Activated naive CD4-positive, alpha-beta T cell (primary cell): ENCODE measurements at places on chromosomes 11 and 22.

- DNase-seq, result no peak
Observed at GRCh38 chr22:38313384-38313955, 3.8 kb downstream of the CSNK1E start.

DNA sequence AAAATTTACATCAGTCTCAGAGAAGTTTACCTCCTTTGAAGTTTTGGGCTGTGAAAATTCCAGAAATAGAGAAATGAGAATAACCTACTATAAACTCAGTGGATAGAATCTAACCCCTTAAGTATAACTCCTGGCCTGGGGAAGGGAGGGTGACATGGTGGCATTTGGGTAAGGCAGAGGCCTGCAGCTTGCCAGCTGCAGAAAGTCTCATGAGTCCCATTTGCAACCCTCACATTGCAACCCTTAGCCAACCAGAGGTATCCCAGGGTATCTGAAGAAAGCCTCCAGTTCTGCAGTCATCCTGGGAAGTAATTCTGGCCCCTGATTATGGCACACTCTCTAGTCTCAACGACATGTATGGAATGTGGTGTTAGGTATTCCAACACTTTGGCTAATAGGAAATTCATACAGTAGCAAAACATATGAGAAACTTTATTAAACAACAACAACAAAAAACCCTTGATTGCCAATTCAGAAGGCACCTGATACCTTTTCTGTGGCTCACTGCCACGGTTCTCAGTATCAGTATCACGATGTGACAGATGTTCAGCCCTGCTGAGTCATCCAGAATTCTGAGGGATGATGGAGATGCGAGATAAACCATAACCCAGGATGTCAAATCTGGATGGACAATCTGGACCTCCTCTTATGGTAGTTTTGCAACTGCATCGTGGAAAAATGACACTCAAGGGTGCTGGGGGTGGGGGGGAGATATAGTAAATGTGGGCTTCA, 743.4 kb downstream of the NELL1 start:
- DNase-seq, result no peak

DNA sequence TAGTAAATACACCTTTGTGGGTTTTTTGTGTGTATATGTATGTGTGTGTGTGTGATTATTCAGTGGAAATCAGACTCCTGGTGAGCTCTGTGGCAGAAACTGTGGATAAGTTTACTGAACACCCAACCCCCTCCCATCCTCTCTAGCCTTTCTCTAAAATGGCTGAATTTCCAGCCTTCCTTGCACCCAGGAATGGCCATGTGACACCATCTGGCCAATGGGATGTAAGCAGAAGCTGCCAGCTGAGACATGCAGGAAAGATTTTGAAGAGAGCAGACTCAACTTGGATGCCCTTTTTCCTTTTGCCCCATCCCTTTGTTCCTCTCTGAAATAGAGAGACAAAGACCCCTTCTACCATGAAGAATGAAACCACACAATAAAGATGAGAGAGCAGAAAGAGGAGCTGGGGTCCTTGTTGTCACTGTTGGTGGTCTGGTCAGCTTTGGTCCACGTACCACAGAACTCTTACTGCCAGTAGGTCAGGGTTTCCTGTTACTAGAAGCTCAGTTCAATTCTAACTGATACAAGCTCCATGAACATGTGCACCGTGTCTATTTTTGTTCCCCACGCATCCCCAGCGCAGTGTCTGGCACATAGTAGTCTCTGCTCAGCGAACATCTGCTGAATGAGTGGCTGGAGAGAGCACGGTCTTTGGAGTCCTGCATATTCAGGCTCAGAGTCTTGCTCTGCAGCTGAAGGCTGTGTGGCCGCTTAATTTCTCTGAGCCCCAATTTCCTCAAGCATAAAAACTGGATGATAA, 57.5 kb downstream of the SEZ6L start:
- DNase-seq, result no peak

- DNase-seq, result no peak
Observed at GRCh38 chr11:93733474-93733873, 7.8 kb downstream of the TAF1D start.

DNA sequence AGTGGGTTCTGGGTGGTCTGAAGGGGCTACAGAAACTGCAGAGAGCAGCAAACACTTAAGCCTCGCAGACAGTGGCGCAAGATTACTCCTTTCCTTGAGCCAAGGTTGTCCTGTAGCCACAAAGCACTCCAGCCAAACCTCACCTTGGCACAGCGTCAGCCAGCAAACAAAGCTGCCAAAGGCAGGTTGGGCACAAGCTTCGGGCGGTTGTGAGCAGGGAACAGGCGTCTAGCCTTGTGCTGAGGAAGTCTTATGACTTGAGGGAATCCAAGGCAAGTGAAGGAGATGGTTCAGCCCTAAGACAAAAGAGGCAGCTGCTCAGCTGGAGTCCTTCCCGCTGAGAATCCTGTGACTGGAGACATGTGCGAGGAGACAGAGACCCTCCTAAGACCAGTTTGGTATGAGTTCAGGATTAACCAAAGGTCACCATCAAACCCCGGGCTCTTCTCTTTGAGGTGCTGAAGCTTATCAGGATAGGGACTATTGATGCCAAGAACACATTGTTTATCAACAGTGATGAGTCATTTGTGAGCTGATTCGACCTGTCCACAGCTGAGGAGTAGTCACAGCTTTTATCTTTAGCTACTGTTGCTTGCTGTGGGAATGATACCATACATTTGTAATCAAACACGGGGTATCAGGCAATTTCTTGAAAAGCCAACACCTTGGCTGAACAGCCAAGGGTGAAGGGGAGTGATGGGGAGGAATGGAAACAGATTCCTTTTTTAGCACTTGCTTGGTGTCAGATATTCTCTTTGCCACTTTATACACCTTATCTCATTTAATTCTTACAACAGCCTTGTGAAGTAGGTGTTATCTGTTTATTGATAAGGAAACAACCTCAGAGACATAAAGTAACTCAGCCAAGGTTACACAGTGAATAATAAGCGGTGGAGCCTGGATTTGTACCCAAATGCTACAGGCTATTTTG, 4.6 kb downstream of the ADM start:
- DNase-seq, result no peak

DNA sequence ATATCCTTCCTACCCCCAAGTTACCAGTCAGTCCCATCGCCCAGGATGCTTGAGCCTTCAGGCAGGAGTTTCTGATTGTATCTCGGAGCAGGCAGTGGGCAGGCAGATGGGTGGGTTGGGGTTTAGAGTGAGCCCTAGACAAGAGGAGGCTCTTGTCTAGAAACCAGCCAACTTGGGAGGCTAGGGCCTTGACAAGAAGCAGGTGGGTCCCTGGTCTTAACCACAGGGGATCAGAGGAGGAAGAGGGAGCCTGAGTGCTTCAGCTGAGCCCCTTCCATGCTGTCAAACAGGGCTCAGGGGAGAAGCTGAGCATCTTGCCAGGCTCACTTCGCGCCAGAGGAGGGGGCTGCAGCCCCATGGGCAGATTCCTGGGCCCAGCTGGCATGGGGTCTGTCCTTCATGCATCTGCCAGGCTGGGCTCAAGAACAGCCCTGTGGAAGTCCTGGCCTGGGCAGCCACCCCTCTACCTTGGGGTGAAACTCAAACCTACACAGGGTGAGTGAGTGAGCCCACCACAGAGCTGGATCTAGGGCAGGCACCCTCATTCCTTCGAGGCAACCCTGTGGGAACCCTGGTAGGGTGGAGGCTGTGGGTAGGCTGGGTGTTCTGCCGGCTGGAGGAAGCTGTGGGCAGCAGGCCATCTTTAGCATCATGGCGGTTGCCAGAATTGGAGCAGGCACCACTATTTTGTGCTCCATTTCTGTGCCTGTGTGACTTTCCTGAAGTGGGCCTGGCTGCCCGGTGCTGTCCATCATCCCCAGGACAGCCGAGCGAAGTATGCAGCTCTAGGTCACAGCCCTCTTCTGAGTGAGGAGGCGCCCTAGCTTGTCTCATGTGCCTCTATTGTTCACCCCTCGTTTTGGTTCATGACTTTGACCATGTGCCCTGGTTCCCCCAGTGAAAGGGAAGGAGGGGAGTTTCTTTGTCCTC, 108.1 kb downstream of the MORC2 start:
- no peak for DNase-seq

- no peak for DNase-seq
Observed at GRCh38 chr11:56271092-56271491, 2.9 kb upstream of the OR5T1 start.

- DNase-seq, result no peak
Observed at GRCh38 chr11:87466223-87466622, 428.5 kb downstream of the TMEM135 start.

- DNase-seq, result no peak
Observed at GRCh38 chr22:42544686-42545085, 9.1 kb upstream of the SERHL2 start.

DNA sequence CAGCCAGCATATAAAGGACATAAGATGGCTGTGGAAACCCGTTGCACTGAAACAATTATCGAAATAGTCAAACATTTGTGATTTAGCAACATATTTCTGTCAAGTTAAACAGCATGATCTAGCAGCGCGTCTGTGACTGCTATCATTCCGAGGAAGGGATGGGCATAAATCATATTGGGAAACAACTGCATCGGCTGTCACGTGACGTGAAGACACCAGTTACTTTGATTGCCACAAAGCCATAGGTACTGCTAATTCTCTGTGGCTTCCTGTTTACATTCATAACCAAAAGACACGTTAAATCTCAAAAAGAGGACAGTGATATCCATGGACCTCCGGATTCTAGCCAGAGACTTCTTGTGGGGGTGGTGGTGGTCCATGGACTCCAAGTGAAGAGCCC, 87.8 kb downstream of the CACNA1I start:
- DNase-seq, result no peak

- no peak for DNase-seq
Observed at GRCh38 chr22:49748514-49748913, 79.2 kb downstream of the BRD1 start.

DNA sequence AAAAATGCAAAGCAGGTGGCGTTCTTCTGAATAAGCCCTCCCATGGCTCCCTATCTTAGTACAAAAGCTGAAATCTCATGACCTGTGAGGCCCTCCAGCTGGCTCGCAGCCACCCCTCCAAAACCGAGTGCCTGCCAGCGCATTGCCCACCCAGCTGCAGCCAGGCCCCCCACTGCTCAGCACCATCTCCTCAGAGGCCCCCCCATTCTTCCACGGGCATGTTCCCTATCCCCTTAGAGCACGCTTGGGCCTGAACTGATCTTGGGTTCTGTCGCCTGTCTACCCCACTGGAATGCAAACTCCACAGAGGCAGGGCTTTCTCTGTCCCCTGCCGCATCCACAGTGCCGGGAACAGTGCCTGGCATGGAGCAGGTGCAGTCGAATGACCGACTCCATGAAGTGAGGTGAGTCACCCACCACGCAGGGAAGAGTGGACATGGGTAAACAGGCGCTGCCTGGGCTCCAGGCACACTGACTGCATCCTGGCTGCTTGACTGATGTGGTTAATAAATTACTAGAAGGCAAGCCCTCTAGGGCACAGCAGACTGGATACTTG, 11.3 kb upstream of the EFCAB6 start:
- no peak for DNase-seq

GRCh38 chr11:124586238-124586860, 16.6 kb downstream of the OR8A1 start:
- no peak for DNase-seq

DNA sequence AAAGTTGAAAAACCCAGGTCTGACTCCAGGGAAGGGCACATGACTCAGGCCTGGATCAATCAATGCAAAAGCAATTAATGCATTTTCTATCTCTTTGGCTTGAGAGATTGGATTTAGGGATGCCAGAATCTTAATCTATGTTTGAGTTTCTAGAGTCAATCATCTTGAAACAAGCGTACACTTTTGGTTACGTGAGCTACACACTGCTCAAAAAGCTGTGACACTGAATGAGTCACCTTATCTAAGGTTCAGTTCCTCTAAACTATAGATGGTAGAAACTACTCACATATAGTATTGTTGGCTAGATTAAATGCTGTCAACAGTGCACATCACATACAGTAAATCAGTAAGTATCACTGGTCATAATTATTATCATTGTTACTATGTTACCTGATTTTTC, 24.2 kb downstream of the MRE11 start:
- no peak for DNase-seq

- no peak for DNase-seq
Observed at GRCh38 chr11:45285930-45286632, at the start of gene SYT13. Gene SYT13, minus strand, starts transcription at chr11:45286341. Its CDS starts 134 bp downstream, at chr11:45286207.

GRCh38 chr22:29994943-29995342, 85.3 kb upstream of the HORMAD2 start:
- DNase-seq, result no peak

- DNase-seq, result no peak
Observed at GRCh38 chr11:129852125-129852740, 36.6 kb downstream of the TMEM45B start.

DNA sequence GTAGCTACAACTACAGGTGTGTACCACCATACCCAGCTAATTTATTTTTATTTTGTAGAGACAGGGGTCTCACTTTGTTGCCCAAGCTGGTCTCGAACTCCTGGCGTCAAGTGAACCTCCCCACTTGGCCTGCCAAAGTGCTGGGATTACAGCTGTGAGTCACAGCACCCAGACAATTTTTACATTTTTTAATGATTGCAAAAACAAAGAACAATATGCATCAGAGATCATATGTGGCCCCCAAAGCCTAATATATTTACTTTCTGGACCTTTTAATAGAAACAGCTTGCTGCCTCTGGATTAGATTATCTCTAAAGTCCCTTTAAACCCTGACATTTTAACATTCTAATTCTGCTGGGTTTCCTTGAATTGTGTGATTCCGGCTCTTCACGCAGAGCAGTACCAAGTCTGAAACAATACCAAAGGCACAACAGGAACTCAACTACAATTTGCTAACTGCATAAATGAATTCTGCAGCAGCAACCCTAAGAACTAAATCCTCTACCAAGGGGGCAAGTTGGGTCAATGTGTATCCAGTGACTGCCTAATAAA, 25.0 kb downstream of the RAB30 start:
- DNase-seq, result no peak

GRCh38 chr11:119694334-119694733, 34.7 kb downstream of the NECTIN1 start:
- no peak for DNase-seq

DNA sequence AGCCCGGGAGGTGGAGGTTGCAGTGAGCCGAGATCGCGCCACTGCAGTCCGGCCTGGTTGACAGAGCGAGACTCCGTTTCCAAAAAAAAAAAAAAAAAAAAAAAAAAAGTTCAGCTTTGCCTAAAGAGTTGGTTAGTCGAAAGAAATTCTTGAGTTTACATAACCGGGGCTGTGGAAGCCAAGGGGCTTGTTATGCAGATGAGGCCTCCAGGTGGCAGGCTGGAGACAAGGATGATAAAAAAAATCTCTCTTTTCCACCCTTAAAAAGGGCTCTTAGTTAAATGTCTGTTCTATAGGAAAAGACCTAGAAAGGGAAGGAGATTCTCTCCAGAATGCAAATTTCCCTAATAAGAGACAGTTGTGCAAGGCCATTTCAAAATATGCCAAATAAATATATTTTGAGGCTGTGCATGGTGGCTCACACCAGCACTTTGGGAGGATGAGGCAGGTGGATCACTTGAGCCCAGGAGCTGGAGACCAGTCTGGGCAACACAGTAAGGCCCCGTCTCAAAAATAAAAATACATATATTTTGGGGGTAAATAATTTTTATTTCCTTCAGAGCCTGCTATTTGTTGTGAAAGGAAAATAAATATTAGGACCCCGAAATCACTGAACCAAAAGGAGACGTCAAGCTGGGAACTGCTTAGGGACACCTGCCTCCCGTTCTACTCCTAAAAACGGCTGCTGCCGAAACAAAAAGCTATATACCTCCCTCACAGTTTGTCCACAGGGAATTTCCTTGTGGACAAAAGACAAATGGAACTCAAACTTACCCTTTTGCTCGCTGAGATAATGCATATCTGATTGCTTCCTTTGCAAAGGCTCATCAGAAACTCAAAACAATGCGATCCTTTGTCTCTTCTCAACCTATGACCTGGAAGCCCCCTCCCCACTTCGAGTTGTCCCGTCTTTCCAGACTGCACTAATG, 2.4 kb upstream of the IFITM2 start:
- DNase-seq, result no peak
